ENCODE measurements at places on chromosomes 2 and 18.

- no peak for DNase-seq
Observed at GRCh38 chr2:180695586-180696401, 284.6 kb upstream of the UBE2E3 start.

DNA sequence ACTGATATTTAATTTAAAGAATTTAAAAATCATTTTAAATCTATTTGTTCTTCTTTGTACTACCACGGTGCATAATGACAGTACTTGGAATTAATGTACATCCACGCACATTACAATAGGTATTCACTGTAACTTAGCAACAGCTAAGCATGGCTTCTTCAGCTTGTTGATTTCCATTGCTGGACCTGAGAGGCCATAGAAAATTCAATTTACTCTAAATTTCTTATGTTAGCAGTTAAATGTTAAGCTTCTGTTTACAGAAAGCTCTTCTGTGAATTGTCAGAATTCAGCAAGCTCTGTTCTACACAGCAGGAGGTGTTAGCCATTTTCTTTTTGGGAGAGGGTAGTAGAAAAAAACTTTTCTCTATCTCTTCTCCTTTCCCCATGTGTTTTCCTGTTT lies 1149.3 kb upstream of the CDH2 start:
- DNase-seq, result no peak

DNA sequence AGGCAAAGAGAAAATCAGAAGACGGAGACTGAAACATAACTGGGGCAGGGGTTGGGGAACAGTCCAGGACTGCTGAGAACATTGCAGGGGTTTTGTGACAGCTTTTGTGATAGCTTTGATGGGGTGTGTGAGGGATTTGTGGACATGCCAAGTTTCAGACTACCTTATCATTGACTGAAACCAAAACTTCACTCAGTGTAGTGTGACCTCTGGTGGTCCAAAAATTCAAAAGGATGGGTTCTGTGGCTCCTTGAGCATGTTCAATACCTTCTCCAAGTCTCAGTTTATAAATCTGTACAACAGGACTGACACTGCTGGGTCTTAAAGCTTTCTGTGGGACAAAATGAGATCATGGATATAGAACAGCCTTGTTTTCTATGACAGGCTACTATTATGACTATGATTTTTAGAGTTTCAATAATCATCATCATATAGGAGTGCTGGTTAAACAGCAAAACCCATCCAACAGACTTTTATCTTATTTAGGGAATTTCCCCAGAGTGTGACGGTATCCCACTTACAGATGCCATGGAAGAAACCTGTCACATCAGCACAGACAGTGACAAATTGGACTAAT lies 259.2 kb upstream of the SLC14A2 start:
- no peak for DNase-seq

DNA sequence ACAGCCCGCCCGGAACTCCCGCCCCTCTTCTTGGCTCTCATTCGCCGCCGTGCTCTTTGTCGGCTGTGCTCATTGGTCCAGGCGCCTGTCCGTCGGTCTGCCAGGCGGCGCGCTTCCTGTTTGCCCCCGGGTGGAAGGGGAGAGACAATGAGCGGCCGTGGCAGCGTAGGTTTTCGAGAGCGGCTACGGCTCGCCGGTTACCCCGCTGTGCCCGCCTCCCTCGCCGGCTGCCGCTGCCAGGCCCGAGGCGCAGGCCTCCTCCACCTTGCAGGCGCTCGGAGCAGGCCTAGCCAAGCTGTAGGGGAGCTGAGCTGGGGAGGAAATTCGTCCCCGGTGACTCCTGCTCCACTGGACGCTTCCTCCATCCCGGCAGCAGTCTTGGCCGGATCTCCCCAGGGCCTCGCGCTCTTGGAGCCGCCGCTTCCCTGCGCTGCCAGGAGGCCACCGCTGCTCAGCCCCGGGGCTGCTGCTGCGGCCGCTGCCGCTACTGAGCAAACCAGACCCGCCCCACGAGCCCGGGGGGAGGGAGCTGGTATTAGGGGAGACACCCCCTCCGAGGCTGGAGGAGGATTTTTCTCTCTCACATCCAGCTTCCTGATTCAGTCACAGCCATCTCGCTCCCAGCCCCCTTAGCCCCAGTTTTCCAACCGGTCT lies at the start of gene SP3:
TSS of gene SP3 (minus strand) at position 2 of the 654 bp plus-strand sequence. CDS start 202 bp downstream, outside the sequence.
- peak; percentile 96 for DNase-seq

DNA sequence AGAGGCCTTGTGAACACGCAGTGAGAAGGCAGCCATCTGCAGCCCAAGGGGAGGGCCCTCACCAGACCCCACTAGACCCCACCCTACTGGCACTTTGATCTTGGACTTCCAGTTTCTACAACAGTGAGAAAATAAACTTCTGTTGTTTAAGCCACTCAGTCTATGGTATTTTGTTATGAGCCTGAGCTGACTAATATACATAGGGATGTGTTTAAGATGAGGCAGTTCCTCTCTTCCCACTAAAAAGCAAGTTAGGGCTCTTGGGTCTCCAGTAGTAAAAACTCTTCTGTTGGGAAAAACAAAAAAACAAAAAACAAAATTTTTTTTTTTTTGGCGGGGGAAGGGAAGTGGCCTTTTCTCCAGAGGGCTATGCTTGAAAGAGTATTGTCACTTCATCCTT lies 233.2 kb upstream of the SMAD7 start:
- DNase-seq, result no peak

- no peak for DNase-seq
Observed at GRCh38 chr2:5951471-5951870, 259.3 kb downstream of the SOX11 start.

DNA sequence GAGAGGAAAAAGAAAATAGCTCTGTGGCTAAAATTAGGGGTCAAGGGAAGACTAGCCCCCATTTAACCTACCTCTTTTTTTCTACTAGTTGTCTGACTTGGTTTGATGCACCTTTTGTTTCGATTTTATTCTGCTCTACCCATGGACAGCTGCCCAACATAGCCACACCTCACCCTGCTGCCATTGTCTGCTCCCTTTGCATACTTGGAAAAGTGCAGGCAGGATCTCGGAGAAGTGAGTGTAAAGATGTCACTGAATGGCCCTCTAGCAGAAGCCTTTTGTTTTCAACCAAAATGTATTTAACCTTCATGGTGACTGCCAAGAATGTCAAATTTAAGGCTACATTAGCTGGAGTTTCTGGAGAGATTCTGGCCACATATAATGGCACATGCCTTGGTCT lies 62.9 kb downstream of the SETBP1 start:
- no peak for DNase-seq

GRCh38 chr18:6405237-6406074 lies 9.3 kb downstream of the L3MBTL4 start:
- no peak for DNase-seq

DNA sequence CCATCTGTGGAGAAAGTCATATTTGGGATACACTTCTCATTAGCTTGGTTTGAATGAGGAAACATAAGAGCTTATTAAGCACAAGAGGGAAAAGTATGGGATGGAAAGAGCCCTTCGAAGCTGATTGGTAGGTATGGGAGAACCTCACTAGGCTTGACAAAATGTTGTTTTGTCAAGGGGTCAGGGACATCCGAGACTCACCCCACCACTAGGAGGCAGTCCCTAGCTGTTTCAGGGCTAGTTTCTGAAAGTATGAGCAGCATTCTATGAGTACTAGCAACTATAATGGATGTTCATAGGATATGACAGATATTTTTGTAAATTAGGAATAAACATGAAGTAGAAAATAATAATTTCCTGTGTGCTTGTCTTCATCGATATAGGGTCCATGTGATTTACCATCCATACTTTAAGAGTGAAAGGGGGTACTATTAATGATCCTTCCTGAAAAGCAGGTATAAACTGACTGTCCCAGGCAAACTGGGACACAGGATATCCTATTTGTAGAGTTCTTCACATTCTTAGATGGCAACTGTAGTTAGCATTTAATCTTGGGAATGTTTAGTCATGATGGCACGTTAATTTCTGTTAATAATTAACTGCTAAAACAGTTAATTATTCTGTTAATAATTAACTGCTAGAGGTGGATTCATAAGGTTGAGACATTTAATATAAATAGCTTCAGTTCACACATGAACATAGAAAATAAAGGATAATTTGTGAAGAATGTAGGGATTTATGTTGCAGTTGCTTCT lies 28.4 kb downstream of the OTX1 start:
- DNase-seq, result no peak

DNA sequence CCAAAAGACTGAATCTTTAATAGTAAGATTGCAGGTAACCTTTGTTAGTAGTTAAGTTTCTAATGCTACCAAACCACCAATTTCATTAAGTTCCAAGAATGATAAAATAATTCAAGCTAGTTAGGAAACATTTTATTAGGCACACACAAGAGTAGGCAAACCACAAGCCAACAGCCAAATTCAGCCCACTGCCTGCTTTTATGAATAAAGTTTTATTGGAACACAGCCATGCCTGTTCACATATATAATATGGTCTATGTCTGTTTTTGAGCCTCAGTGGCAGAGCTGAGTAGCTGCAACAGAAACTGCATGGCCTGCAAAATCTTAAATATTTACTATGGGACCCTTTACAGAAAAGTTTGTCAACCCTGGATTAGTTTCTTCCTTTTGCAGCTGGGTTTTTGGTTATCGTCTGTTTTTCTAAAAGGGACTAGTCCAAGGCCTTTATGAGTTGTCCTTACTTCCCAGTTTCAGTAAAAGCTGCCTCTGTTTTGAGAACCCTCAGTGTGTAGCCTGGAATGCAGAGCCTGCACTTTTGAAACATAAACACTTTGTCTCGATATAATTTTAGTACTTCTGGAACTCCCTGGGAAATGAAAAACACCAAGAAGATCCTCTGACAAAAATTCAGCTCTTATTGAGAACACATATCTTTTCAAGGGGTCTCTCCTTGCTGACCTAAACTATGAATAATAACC lies 39.1 kb downstream of the FRZB start:
- DNase-seq, result no peak

DNA sequence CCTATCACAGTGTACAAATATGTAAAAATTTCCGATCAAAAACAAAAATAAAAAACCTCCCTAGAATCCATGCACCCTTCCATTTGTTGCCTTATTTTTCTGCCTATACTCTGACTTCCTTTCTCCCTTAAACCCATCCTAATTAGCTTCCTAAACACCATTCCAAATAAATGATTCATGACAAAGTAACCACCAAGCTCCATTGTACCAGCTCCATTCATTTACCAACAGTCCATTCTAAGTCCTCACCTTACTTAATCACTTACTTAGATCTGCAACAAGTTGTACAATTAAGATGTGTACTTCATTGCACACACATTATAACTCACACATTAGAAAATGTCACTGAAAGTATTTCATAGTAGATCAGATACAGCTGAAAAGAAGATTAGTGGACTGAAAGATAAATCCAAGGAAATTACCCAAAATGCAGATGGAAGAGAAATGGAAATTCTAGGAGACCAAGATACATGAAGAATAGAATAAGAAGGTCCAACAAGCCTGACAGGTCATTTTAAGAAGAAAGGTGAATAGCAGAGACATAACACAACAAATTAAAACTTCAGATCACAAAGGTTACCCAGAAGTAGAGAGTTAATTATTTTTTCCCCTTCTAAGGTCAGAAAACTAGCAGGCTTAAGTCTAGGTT lies 154.6 kb downstream of the DYM start:
- no peak for DNase-seq

GRCh38 chr2:36797324-36798070 lies 101.0 kb downstream of the VIT start:
- DNase-seq, result no peak

DNA sequence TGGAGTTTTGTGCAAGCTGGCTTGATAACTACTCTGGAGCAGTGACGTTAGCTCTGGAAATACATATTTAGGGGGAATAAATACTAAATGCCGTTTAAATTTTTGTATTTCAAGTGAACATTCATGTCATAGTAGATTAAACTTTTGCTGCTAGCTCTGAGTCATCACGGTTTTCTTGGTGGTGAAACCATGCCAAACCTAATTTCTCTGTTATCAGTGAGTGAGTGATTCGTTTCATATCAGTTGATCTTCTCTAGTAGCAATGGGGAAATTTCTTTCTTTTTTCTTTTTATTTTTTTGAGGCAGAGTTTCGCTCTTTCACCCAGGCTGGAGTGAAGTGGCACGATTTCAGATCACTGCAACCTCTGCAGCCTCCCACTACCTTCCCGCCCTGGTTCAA lies 211.1 kb downstream of the PTPRM start:
- no peak for DNase-seq

DNA sequence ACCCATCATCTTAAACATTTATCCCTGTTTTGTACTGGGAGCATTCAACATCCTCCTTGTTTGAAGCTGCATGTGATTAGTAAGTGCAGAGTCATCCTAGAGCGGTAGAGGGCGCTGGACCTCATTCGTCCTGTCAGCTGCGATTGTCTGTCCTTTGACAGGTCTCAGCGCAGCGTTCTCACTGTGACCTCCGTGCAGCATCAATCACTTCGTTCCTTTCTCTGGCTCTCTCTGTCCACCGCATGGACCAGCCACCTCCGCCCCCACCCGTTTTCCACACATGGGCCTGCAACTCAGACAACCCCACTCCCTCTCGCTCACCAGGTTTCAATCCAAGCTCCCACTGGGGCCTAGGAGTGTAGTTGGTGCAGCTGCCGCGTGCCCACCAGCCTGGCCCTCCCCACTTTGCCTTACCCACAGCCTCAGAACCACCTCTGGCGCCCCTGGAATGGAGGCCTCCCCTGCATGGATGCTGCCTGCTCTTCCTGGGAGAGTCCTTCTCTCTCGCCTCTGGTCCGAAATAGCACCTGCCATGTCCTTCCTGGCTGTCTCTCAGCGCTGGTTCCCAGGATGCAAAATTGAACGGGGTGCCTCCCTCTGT lies 90.5 kb downstream of the NDUFA10 start:
- DNase-seq, result peak; percentile 49

DNA sequence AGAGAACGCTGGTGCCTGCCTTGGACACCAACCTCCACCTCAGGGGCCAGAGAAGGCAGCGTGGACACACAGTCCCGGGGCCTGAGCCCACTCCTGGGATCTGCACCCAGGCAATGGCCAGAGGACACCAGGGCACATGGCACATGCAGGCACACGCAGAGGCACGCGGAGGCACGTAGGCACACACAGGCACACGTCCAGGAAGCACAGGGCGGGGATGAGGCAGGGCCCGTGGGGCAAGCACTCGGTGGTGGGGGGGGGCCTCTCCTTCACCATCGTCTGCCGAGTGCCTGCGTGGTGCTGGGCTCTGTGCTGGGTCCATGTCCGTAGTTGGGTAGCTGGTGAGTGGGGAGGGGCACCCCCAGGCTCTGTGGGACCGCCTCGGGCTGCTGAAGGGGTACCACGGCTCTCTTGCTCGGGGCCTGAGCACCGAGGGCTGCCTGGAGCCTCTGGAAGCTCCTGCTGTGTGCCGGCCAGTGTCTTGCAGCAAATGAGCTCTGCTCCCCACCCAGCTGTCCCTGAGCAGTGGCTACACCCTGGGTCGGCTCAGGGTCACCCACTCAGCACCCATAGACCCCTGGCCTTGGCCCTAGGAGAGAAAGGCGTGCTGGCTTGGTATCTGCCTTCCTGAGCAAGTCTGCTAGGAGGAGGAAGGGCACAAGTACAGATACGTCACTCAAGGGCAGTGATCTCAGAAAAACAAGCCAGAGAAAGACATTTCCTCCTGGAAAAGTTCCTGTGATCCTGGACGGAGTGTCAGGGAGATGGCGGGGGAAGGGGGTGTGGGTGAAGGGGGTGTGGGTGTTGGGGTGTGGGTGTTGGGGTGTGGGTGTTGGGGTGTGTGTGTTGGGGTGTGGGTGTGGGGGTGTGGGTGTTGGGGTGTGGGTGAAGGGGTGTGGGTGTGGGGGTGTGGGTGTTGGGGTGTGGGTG lies 26.4 kb downstream of the RTP5 start:
- no peak for DNase-seq

- no peak for DNase-seq
Observed at GRCh38 chr18:41144441-41144840, 810.6 kb upstream of the PIK3C3 start.

- DNase-seq, result no peak
Observed at GRCh38 chr18:13231151-13231550, 12.6 kb downstream of the LDLRAD4 start.
